ENCODE measurements at places on chromosomes 12 and 14.
A peak's percentile ranks its signal among the peaks of the same experiment; 100 is the strongest.

DNA sequence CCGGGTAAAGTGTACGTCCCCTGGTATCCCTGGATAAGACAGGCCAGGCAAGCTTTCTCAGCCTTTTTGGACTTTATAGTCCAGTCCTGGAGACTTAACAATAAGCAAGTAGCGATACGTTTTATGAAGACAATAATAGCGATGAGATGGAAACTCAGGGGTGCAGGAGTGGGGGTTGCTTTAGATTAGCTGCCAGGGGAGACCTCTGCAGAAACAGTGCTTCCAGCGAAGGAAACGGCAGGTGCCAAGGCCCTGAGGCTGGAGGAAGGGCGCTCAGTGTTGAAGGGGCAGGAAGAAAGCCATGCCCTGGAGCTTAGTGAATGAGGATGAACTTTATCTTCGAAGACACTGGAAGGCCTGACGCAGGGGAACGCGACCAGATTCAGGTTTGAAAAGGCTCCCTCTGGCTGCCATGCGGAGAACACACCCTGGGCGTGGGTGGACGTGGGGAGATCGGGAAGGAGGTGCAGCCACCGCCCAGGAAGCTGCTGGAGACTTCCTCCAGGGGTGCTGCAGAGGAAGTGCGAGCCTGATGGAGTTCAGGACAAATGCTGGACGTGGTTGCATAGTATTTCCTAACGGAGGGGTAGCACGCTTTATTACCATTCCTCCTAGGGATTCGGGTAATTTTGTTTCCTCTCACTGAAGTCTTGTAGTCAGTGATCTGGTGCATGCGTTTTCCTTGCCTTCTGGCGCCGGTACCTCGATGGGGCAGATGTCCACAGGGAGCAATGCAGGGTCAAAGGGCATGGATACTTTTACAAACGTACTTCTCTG, 26.1 kb upstream of the UBC start:
- DNase-seq: peak; percentile 90

DNA sequence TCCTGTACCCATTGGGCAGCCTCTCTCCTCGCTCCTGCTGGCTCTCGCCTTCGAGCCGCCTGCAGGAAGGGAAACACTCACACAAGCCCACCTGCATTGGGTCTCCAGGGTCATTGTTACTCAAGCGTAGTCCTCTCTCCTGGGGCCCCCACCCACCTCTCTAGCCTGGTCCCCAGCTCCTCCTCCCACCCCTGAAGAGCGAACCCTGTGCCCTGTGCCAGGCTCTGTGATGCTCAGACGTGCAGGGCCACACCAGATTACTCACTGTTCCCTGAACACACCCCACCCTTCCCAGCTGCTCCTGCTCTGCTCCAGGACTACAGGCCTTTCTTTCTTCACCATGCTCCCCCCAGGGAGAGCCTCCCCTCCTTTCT, 88.1 kb downstream of the NINJ2 start:
- DNase-seq: no peak

DNA sequence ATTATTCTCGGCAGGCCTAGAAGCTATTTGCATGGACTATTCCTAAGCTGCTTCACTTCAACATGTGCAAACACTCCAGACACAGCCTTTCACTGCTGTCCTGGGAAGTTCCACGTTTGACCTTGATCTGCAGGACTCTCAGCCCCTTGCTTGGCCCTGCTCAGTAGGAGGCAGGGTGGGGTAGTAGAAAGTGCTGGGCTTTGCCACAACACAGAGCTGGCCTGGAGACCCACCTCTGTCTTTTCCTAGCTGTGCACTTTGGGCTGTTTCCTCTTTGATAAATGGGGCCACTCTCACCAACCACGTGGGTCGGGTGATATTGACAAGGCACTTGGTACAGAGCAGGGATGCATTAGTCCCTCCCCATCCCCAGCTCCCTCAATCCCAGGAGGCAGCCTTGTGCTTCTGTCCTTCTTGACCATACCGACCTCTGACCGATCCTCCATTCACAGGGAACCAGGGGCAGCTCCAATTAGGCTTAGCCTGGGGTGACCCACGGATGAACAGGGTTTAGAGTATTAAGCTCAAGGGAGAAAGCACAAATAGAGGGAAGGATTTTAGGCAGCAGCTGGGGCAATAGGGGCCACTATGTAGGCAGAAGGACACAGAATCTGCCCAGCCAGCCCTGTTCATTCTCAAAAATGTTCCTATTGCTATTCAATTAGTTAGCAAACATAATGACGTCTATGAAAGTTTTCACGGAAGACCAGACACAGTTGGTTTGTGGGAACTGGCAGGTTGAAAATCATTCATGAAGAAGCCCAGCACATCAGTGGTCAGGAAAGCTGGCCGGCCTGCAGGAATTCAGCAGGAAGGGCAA, 63.3 kb downstream of the SYNE3 start:
- DNase-seq: no peak

DNA sequence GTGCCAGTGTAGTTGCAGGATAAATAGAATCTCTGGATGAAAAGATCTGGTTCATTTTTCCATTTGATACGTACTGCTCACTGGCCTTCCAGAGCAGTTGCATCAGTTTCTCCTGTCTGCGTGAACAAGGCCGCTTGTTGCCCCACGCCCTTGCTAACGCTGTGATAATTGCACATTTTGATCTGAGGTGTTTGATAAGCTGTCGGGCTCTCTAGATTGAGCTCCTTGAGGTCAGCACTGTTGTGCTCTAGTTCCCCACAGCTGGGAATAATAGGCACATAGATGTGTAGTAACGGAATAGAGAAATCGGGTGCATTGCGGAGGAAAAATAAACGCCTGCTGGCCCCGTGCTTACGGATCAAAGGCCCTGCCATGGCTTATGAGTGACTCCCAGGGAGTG, 42.8 kb upstream of the TRAF3 start:
- no peak for DNase-seq

- no peak for DNase-seq
Observed at GRCh38 chr12:54421175-54421878, 2.3 kb upstream of the ITGA5 start.

- no peak for DNase-seq
Observed at GRCh38 chr14:68306265-68306933, 486.5 kb downstream of the ZFP36L1 start.

DNA sequence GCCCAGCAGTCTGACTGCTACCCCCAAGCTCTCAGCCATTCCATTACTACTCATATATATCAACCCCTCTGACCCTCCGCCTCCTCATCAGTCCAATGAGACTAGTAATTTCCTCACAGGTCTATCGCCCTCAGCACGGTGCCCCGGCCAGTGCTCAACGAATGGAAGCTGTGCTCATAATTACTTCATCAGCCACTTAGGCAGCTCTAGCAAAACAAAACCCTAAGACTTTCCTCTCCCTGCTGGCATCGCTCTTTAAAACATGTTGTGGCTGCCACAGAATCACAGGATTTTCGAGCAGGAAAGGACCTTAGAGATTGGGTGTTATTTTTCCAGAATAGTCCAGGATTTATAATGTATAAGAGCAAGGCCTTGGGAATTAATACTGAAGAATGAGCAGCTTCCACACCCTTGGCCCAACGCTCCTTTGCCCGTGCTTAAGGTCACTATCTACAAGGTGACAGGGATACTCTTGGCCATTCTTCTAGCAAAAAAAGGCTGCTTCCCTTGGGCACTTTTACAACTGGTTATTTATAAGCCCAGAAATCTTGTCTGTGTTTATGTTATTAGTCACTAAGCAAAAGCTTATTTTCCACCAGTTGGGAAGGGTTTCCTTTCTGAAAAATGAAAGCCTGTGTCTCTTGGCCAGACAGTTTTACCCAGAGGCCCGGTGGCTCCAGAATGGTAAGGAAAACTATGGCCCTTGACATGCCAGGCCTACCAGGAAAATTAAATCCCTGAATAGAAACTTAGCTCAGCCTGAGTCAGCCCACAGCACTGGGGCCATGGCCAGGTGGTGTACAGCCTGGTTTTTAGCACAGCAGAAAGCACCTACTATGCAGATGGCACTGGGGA, 47.9 kb downstream of the NUAK1 start:
- DNase-seq: no peak

DNA sequence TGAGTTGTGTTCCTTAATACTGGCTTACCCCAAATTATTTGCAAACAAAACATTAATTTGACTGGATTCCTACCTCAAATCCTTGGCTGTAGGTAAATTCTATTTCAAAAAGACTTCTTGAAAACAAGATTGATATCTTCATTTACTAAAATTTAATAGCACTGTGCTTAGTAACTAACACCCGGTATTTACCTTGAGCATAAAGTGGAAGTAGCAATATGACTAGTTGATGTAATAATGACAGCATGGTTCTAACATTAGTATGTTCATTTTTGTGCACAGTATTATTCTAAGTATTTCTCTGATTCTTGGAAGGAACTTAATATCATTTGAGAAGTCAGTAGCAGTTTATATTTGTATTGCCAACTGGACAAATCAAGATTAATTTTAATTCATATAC, 96.8 kb downstream of the PPHLN1 start:
- DNase-seq: no peak

GRCh38 chr12:25436206-25437030, 116.7 kb downstream of the LMNTD1 start:
- peak; percentile 71 for DNase-seq

DNA sequence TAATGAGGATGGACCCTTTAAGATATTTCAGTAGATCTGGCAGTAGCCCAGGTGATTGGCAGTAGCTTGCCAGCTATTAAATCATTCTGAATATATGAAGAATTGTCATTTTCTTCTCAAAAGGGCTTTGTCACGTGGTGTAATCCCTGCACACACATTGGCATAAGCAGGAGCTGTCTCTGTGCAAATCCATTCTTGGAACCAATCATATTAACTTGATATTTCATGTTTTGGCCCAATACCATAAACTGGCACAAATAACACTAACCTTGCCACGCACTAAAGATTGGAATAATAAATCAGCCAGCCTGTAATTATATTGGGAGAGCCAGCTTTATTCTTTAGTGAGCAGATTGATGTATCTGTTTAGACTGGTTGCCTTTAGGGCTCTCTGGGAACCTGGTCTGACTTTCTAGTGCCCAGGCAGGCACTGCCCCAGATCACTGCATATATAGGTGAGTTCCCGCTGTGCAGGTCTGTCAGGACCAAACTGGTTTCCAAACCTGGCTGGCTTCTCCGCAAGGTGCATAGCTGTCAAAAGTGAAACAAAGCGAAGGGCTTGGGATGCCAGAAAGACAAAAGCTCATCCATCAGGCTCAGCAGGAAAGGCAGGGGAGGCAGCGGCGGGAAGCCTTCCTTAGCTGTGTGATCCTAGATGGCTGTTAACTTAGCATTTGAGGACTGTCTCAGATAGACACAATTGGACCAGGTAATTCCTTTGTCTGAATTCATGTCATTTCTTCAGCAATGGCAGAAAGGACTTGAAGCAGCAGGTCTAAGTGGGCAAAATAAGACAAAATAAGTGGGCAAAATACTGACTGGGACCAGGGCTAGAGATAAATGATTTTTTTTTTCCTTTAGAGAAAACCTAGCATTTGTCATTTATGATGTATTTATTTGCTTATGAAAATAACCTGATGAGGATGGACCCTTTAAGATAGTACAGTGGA, 128.8 kb upstream of the DYRK2 start:
- no peak for DNase-seq

DNA sequence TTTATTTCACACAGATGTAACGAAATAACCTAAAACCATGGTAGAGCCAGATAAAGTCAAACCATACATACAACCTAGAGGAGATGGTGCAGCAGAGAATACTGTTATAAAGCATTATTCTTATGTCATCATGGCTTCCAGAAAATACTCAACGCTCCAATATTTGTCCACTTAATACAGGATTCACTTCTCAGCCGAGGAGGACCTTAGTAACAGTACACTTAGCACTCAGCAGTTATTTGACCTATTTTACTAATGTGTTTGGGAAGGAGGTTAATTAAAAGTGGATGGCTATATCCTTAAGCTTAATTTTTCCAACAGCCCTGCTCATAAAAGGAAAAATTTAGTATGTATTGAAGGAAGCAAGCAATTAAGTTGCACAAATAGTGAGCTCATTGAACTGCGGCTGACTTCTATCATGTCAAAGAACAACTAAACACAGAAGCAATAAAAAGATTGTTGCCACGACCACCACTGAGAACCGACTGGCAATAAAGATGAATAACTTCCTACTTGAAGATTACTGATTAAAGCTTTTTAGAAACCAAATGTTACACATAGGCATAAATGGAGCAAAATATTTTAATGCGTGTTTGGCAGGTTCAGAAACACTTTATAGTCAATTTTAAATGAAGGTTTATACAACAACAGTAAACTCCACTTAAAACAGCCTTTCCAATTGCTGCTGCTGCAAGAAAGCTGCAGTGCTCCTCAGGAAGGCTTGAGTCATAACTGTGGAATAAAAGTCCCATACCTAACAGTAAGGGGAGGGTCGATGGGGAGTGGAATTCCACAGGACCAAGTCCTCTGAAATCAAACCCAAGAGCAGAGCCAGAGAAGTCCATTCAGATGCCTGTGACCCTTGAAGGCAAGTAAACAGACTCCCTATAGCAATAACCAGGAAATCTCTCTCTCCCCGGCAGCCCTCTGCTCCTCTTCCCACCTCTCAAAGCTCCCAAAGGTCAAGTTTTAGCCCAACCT, 218.9 kb upstream of the CDKN3 start:
- DNase-seq: no peak

- DNase-seq: peak; percentile 51
Observed at GRCh38 chr14:70919774-70920173, 12.5 kb downstream of the PCNX1 start.

DNA sequence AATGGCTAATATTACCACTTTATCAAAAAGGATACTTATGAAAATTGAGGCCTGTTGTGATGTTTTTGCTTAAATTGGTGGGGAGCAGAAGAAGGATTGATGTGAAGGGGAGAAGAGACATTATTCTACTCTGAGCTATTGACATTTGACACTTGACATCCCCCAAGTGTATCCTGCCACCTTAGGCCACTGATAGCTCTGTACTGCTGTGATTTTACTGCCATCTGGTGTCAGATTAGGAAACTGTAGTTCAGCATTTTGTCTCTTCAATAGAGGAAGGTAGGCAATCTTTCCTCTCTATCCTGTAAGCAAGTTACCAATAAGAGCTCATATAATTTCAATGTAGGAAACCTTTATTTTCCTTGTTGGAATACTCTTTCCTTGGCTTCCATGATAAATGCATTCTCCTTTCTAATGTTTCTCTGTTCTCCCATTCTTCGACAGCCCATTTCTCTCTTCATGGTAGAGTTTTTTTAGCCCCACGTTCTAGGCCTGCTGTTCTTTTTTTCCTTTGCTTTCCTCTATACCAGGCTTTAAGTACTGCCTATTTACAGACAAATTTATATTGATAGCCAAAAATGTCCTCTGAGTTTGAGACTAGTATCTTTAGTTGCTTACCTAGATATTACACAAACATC, 46.3 kb downstream of the PPHLN1 start:
- DNase-seq: peak; percentile 70

Measured in activated CD4-positive, alpha-beta T cell treated with anti-CD3 and anti-CD28 coated beads, Interleukin-10, Interleukin-2, amounts not matched to agents 100 ng/mL and 50 ng/mL, durations not matched to agents 16 hours and 8 hours (primary cell).